ENCODE measurements at places on chromosomes 6 and 20.

GRCh38 chr20:59925899-59926298, 7.5 kb downstream of the SYCP2 start:
- DNase-seq = no peak

DNA sequence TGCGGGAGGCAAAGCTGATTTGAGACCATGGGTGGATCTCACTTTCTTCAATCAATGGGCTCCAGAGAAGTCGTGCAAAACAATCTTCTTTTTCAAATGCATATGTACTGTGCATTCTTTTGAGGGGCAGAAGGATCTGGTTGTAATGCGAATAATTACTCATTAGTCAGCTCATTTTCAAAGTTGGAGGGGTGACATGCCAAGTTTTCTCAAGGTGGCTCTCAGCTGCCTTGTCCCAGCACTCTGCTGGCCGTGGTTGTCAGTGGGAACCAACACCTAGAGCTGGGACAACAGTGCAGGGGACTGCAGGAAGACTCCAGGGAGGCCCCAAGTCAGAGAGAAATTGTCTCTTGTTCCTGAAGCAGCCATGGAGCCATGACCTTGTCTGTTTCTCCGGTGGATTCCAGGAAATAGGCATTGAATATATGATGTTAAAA, 25.3 kb downstream of the MYT1 start:
- no peak for DNase-seq

- DNase-seq = no peak
These were observed 469.7 kb upstream of the JAG1 start for GRCh38 chr20:11143481-11143880.

DNA sequence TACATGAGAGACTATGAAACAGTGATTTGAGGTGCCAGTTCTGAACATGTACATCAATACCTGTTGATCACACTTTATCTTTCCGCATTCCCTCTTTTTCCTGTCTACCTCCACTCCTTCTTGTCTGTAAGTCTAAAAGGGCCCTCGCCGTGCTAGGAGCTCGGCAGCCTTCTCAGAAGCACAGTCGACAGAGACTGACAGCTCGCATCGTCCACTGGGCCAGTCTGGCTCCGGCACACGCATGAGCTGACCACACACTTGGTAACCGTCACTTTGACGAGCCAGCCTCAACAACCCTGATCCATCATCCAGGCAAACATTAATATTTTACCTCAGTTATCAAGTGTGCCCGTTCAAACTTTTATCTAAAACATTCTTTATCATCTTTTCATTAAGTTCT, 265.3 kb downstream of the TFAP2A start:
- DNase-seq = no peak

DNA sequence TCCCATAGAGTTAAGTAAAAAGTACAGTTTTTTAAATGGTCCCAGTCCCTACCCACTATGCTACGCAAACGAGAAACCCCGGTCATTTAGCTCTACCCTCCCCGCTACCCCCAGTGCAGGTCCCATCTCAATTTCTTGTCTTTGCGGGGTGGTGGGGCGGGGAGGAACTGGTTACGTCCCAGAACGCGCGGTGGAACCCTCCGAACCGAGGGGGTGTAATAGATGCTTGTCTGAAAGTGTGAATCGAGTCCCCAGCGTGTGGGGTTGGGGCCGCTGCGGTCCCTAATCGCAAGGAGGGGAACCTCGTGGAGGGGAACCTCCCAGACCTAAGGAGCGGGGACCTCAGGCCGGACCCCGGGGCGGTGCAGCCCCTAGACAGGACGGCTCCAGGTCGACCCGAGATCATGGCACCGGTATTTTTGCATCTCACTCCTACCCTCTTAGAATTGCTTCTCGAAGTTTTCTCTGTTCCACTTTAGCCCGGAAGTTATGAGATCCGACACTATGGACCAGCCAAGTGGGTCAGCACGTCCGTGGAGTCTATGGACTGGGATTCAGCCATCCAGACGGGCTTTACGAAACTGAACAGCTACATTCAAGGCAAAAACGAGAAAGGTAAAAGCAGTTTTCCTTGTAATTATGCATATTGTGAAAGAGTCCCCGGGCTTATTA, 779 bp downstream of the HEBP2 start:
- DNase-seq = peak; percentile 7

- no peak for DNase-seq
These were observed 80.7 kb downstream of the CARMIL1 start for GRCh38 chr6:25359891-25360290.

DNA sequence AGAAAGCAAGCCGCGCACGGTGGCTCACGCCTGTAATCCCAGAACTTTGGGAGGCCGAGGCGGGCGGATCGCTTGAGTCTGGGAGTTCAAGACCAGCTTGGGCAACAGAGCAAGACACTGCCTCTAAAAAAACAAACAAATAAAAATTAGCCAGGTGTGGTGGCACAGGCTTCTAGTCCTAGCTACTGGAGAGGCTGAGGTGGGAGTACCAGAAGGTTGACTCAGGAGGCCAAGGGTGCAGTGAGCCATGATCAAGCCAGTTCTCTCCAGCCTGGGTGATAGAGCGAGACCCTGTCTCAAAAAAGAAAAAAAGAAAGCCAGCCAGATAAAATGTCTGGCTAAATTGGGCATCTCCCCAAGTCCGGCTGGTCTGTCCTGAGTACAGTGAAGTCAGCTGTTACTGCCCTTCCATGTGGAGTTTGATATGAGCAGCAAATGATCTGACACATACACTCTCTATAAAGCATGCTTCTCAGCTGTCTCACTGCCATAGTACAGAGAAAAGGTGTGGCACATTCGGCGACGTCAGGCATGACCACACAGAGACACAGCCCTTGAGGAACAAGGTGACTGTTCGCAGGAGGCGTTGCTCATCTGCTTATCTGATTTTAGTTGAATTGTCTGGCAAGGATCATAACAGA, 13.0 kb downstream of the CD83 start:
- DNase-seq = no peak

DNA sequence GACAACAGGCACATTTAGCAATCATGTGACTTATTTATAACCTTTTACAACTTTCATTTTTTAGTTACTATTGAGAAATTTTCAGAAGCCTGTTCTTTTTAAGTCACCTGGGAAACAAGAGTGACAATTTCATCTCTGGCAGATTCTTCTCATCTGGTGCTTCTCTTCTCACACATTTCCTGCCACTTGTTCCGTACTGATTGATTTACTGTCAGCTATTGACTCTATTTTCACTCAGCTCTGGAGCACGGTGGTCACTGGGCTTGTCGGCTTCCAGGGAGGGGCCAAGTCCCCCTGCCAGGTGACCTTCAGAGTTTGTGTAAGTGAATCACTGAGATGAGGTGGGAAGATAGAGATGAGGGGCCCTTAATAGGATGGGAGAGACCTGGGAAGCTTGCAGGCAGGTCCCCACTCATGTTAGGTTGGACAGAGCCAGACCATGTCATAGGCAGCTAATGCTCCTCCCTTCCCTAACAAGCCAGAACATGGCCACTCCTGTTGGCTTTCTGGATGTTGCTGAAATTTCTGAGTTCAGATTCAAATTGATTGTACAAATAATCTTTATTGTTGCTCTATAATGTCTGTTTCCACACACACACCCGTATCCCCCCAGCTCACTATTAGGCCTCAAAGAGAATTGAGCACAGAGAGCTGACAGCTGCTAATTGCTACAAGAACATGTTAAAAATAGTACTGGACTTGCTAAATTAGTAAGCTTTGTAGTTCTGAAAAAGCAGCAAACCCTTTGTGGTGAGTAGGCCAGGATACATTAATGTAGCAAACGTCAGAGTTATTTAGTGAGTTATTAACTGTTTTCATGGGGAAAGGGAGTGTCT, 13.3 kb downstream of the DUSP22 start:
- DNase-seq = no peak

DNA sequence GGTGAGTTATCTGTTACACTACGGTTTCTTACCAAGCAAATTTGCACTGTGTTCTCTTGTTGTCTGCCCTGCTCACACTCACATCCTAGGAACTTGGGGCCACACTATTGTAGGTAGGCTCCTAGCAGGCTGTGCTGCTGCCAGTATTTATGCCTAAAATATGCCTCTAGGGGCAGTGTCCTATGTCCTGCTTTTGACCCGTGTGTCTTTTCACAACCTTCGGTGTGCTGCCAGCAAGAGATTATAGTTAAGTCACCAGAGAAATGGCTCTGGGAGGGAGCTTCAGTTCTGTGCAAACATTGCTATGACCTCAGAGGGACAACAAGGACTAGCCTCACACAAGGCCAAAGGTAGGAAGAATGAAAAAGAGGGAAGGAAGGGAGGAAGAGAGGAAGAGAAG, 8.9 kb upstream of the TAAR5 start:
- no peak for DNase-seq

- DNase-seq = no peak
These were observed 10.6 kb downstream of the MTCH1 start for GRCh38 chr6:36975231-36976006.
